ENCODE measurements at places on chromosomes 5 and 9.

DNA sequence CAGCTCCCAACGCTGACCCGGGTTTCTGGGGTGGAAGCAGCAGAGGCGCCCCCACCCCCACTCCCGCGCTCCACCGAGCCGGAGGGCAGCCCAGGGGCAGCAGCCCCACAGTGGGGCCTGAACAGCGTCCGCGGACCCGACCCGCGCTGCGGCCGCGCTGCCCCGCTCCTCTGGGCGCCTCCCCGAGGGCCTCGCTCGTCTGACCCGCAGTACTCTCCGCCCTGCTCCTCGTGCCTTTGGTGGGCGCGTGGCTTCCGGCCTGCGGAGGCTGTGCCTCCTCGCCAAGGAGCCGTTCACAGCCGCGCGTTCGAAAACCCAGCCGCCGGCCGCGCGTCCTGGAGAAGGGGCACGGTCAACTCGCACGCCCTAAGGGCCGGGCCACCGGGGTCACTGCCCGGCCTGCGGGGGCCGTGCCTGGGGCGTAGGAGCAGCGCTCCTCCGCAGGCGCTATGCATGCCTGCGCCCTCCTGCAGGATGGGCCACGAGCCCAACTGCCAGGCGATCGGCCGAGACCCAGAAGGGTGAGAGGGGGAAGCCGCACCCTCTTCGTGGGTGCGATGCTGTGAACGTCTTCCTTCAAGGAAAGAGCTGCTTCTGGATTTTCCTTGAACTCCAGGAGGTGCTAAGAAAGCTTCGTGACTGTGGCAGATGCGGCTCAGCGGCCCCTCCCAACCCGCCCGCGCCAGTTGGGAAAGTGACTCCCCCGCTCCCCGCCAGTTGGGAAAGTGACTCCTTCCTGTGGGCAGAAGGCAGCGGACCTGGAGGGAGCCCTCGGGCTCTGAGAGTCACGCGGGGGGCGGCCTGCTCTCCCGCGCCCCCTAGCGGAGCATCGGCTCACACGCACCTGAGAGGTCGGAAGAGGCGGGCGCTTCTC lies 82.7 kb downstream of the HSD17B3 start:
- no peak for DNase-seq

DNA sequence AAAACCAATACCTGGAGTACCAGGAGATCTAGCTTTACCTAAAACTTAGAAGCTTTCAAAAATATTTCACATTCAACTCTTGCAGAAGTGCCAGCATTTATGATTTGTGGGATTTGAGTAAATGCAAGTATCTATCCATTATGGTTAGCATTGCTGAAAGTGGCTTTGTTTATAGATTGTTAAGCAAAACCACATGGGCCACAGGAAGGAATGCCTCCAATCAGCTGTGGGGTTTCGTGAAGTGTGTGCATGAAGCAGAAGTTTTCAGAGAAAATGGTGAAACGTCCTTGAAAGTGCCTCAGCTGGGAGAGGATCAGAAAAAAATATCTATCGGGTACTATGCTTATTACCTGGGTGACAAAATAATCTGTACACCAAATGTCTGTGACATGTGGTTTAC lies 4.2 kb downstream of the LECT2 start:
- no peak for DNase-seq

DNA sequence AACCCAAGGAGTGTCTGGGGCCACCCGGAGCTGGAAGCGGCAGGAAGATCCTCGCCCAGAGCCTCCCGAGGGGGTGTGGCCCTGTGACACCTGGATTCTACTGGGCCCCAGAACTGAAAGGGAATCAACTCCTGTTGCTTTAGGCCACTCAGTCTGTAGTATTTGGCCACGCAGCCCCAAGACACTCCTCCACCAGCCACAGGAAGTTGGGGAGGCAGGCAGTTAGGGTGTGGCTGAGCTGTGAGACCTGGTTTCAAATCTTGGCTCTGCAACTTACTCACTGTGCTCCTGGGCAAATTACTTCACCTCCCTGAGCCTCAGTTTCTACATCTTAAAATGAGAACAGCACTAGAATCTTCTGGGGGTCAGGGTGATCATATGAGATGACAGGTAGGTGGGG lies 119.8 kb upstream of the PPP1R26 start:
- no peak for DNase-seq

DNA sequence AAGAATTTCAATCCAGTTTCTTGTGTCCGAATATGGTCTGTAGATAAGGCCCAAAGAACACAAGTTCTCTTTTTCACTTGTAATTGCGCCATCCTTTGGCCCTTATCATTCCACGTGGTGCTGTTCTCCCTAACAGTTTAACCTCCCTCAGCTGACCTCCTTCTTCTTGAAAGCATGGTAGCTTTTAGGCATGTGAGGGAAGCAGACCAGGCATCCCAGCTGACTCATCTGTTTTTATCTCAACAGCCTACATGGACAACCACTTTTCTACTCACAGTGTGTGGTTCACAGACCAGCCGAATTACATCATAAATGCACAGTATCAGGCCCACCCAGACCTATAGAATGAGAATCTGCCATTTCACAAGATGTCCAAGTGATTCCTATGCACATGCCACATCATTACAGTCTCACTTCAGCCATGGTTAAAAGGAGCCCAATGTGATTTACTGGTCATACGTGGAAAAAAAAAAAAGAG lies 26.9 kb upstream of the PLIN2 start:
- no peak for DNase-seq

- DNase-seq: no peak
Observed at GRCh38 chr9:76316069-76316468, 78.2 kb downstream of the RFK start.

DNA sequence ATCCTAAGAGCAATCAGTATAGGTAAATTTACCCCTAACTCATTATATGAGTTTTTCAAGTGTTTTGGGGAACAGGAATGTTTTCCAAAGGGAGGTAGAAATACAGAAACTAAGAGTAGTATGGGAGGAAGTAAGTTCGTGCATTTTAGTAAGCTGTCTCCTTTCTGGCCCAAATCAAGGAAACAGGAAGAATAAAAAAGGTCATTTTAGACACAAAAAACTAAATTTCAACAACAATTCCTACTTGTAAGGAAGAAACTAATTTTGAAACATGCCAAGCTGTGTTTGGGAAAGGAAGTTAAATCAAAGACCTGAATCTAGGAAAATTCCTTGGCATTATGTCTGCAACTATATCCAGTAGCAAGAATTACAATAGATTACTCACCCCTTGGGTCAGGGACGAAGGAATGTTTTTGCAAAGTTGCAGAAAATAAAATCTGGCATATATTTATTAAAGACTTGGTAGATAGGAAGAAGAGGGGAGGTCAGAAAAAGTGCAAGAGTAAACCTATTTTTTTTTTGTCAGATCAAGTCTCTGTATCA lies 6.5 kb upstream of the RPS6 start:
- no peak for DNase-seq

DNA sequence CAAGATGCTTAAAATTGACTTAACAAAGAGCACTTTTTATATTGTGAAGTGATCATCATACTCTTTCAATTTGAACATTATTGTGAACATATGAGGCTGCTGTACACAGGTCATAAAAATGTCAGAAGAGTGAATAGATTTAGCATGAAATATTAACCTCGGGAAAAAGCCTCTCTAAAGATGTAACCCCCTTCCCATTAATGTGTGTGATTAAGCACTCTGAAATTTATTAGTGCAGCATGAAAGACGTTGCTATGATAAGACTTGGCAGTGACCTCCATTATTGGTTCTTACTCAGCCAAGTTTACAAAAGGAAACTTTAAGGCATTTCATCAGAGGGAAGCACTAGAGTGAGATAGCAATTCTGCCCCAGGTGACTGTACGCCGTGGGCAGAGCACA lies 326.5 kb downstream of the NTRK2 start:
- DNase-seq: no peak

- DNase-seq: no peak
Observed at GRCh38 chr9:34744295-34745221, 34.6 kb upstream of the CCL21 start.

DNA sequence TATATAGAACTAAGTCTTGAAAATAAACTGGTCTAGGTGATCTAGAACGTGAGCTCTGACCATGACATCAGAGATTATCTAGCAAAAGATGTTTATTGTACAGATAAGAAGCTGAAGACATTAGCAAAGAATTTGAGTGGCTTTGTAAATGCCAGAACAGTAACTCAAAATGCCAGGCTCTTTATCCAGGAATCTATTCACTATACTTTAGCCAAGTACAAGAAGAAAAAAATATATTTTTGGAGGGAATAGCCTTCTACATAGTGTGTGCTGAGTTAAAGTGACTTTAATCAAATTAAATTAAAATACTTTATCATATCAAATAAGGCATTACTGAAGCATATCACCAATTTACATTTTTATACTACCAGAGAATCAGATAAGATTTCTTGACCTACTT lies 132.6 kb upstream of the ITGA1 start:
- no peak for DNase-seq

DNA sequence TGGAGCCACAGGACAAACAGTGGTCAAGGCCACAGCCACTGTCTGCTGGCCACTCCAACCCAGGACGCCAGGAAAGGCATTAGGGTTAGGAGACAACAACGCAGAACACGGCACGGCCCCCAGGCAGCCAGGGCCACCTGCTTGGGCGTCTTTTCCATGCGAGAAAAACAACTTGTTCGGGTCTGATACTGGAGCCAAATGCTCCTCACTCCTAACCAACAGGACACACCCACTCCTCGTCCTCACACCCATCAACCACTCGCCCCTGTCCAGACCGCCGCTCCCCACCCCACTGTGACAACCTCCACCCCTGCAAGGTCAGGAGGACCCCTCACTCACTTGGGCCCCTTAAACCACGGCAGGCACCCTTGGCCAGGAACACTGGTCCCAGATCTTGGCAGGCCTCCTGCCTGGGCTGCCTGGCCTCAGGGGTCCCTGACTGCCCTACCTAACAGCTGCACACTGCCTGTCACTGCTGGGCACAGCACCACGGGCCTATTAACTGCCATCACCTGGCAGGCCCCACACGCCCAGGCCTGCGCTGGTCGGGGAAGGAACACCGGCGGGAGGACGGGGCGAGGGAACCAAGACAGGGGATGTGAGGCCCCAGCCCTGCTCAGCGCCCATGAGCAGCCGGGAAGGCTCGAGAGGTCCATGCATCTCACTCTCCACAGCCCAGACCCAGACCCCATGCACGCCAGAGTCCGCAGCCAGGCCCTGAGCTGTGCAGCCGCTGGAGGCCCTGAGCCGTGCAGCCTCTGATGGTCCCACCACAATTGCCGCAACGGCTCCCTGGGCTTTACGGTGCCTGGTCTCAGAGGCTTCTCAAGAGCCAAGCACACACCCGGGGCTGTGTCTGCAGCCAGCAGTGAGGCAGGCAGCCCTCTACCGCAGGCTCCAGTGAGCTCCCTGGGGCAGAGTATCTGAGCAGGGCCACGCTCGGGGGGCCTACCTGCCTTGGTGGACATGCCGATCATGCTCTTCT lies 13.8 kb downstream of the CLPTM1L start:
- DNase-seq: no peak

DNA sequence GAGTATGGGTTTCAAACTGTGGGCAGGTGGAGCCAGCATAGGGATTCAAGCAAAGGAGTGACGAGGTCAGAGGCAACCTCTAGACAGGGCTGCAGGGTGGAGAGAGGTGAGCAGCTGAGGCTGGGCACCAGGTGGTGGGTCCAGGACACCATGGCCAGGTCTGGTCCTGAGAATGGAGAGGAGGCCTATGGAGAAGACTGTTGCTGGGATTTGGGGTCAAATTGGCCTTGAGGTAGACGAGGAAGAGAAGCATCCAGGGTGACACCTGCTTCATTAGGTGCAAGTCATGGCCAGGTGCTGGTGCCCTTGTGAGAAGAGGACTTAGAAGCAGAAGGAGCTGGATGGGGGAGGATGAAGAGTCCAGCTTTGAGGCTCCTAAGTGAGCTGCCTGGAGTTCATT lies 99.6 kb downstream of the NSG2 start:
- DNase-seq: no peak

DNA sequence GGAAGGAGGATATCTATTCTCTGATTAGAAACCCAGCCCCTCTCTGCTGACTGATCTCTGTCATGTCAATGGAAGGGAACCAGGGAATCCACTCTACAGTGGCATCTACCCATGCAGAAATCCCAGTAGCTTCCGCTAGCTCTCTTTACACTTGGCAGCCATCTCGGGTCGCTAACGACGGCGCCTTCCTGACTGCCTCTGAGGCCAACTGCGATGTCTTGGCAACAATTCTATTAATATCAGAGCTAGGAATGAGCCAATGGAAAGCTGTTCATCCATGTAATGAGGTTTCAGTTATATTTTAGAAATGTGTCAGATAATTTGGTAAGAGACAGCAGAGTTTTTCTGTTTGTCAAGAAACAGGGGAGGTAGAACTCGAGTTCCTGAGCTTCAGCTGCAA lies 67.6 kb upstream of the ATP10B start:
- DNase-seq: no peak

- DNase-seq: no peak
Observed at GRCh38 chr9:121620777-121621449, 30.5 kb upstream of the DAB2IP start.

- no peak for DNase-seq
Observed at GRCh38 chr9:115717298-115717697, 436.3 kb upstream of the PAPPA start.

DNA sequence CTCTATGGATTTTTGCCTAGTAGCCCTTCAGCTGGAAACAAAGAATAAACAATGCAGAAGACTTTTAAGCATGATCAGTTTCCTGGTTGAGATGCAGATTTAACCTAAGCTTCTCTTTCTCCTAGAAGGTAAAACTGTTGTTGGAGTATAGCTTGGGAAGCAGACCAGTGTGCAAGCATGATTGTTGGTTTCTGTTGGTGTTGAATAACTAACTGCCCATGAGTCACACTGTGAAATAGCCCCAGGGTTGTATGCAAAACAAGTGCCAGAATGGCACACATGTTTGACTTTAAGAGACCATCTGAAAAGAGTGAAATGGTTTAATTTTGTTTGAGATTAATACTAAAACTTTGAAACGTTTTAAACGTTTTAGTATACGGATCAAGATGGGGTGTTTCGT lies 227.1 kb downstream of the ARHGEF28 start:
- no peak for DNase-seq

GRCh38 chr5:44691802-44692201 lies 116.9 kb upstream of the MRPS30 start:
- DNase-seq: no peak

DNA sequence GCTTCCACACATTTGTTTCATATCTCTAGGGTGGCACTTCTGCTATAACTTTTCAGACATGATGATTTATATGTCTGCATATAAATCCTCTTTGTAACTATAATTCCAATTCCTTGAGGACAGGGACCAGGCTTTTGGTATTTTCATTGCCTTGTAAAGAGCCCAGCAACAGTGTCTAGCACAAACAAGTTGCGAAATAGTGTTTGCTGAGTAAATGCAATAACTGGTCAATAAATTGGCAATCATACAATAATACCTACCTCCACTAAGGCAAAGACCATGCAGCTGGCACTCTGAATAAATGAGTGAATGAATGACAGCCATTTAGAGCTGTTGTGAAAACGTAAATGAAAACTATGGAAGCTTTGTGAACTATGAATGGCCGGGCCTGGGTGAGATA lies 564.0 kb upstream of the ZNF462 start:
- no peak for DNase-seq

GRCh38 chr5:91020065-91020800 lies 362.9 kb downstream of the ARRDC3 start:
- no peak for DNase-seq

- peak; percentile 63 for DNase-seq
Observed at GRCh38 chr5:50965654-50966375, 299.4 kb downstream of the PARP8 start.

- no peak for DNase-seq
Observed at GRCh38 chr5:132414634-132415378, 45.3 kb downstream of the SLC22A5 start.
